ENCODE measurements at places on chromosomes 2 and 18. TPM values are rescaled to one million over a fixed set of nuclear protein-coding genes. Genes with fewer than 3 reads are reported as not detected.

GRCh38 chr2:172101821-172102390 lies 794 bp downstream of the DLX2 start:
- no peaks in the 10 kb centered on the region for H3K4me1 ChIP-seq
- H3K27me3 ChIP-seq: no peaks in the 10 kb centered on the region
- no peak overlapping the region for H3K27ac ChIP-seq
- no peak overlapping the region for H3K4me3 ChIP-seq
- H3K36me3 ChIP-seq: no peaks in the 10 kb centered on the region
- DNase-seq: peak; percentile 76

Gene VAMP5
- total RNA-seq: 83.8 TPM

- no peak overlapping the region for H3K4me3 ChIP-seq
- H3K27ac ChIP-seq: no peak overlapping the region
- H3K4me1 ChIP-seq: no peaks in the 10 kb centered on the region
- no peaks in the 10 kb centered on the region for H3K27me3 ChIP-seq
- DNase-seq: no peak
Observed at GRCh38 chr2:240411261-240412160, 24.0 kb upstream of the GPC1 start.

- no peaks in the 10 kb centered on the region for H3K36me3 ChIP-seq
- no peaks in the 10 kb centered on the region for H3K4me1 ChIP-seq
- no peaks in the 10 kb centered on the region for H3K27me3 ChIP-seq
- no peak for DNase-seq
- no peak overlapping the region for H3K27ac ChIP-seq
Observed at GRCh38 chr2:217289907-217290280, 430.0 kb upstream of the TNP1 start.

Gene CIAO1
- total RNA-seq: 46.4 TPM

DNA sequence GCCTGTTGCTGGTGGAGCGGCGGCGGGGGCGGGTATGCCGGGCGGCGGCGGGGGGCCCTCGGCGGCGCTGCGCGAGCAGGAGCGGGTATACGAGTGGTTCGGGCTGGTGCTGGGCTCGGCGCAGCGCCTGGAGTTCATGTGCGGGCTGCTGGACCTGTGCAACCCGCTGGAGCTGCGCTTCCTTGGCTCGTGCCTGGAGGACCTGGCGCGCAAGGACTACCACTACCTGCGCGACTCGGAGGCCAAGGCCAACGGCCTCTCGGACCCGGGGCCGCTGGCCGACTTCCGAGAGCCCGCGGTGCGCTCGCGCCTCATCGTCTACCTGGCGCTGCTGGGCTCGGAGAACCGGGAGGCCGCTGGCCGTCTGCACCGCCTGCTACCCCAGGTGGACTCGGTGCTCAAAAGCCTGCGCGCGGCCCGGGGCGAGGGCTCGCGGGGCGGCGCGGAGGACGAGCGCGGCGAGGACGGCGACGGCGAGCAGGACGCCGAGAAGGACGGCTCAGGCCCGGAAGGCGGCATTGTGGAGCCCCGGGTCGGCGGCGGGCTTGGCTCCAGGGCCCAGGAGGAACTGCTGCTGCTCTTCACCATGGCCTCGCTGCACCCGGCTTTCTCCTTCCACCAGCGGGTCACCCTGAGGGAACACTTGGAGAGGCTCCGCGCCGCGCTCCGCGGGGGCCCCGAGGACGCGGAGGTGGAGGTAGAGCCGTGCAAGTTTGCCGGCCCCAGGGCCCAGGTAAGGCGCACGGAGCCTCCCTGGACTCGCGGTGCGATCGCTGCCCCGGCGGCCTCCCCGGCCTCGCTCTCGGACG lies 1.0 kb downstream of the ZCCHC2 start:
- no peaks in the 10 kb centered on the region for H3K27me3 ChIP-seq
- peak overlapping the region; percentile 90 for H3K27ac ChIP-seq
- DNase-seq: peak; percentile 80

Data from aorta (tissue), 5 donors.